ENCODE measurements at places on chromosomes 12 and 14.

DNA sequence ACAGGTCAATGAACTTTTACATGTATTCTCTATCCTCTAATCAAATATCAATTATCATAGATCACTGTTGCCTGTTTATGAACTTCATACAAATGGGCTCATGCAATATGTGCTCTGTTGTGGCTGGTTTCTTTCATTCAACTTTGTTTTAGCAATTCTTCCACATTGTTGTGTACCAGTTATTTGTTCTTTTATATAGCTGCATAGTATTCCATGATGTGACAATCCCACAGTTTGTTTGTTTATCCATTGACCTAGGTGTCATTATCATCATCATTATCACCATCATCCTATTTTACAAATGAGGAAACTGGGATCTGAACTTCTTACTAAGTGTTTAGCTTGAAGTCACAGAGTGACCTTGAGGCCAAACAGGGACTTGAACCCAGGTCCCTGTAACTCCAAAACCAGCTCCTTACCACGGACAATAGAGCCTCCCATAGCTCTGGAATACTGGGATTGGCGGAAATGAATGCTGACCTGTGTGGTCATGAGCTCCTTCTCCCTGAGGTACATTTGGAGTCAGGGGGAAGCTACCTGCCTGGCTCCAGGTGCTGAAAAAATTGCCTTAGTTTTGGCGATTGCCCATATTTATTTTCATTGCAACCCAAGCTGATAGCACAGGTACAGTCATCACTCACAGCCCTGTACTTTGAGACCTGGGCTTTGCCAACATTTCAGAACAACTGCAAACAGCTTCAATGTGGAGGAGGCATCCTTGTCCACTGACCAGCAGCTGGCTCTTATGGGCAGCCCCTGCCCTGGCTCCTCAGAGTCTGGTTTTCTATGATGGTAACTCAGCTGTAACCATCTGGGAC lies 9.2 kb downstream of the ZFP36L1 start:
- no peak for DNase-seq

DNA sequence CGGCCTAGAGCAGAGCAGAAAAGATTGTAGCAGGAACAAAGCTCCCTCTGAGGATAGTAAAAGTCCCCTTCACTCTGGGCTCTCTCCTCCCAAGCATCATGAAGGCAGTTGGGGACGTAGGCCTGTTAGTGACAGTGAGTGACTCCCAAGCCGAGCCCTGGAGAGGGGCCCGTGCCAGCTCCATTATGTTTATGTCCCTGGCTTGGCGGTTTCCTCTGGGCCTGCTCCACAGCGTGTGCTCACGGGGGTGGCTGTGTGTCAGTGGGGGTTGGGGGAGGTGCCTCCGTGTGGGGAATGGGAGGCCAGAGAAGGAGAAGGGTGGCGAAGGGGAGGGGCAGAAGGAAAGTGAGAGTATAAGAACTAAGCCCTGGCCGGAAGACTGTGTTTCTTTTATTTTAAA lies 170.0 kb upstream of the VASH1 start:
- no peak for DNase-seq

DNA sequence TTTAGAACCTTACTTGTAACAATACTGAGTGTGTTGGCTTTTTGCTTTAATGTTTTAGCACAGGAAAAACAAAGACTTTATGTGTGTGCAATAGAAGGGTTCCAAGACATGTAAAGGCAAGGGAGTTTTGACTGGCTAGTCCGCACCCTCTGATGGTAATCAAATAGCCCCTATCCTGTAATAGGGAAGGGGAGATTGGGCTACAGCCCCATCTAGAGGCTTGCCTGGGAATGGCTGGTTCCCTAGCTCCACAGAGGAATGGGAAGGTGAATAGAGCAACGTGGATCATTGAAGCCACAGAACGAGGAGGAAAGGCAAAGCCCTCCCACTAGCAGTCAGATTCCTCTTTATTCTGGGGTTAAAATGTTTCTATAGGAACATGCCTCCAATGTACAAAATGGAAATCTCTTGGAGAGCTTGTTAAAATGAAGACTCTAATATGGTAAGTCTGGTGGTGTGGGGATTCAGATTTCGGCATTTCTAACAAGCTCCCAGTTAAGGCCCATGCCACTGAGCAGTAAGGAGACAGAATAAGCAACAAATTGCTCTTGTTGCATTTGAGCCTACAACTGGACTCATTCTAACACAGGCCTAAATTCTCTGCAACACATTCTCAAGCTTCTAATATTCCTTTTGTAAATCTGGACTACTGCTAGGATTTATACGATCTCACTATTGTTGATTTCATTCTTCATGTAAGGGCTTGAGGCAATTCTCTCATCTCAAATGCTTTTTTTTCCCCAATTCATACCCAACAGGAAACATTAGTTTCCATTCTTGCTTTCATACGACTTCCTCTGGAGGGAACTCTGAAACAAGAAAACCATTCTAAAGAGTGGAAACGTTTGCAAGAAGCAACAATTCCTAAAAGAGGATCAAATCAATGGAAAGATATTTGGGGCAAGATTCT lies 57.1 kb downstream of the NIN start:
- no peak for DNase-seq

DNA sequence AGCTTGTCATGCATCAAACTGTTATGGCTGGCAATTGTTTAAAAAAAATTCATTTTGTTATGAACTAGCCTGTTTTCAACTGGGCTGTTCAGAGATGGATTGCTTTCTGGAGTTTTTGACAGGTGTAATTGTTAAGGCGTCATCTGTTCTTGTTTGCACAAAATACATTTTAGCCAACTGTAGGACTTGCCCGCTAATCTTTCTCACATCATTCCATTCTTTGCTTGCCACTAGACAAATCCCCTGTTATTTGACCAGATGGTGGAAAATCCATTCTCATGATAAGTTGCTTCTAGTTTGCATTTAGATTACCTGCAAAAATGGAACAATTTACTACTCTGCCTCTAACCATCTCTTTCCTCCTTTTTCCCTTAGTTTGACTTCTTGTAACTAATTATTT lies 114.3 kb downstream of the NPAS3 start:
- no peak for DNase-seq

- DNase-seq: no peak
These were observed 9.2 kb downstream of the PHB2 start for GRCh38 chr12:6961278-6961694.

GRCh38 chr12:12266873-12267741 lies at the start of gene LRP6:
Gene LRP6 (minus strand): TSS chr12:12267044. CDS start chr12:12266735, 309 bp downstream.
- peak; percentile 59 for DNase-seq

DNA sequence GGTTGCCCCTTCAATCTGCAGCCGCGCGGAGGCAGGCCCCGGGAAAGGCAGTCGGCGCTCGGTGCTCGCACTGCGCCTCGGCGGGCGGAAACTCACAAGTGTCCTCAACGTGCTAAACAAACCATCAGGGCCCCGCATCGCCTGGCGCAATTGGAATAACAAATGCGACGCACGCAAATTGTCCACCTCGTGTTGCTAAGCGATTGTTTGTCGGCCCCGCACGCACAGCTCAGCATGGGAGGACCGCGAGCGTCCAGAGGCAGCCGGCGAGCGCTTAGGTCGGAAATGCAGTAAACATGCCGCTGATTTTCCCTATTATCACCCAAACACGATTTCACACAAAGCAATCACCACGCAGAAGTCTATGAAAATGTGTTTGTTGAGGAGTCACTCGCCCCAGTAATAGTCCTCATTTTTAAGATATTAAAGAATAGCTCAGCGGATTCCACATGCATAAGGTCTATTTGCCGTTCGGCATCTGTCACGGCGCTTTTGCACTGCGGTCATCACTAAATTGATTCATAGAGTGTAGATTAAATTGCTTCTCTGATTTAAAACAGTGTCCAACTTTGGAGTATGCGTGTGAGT lies 3.2 kb upstream of the GSC start:
- DNase-seq: no peak

DNA sequence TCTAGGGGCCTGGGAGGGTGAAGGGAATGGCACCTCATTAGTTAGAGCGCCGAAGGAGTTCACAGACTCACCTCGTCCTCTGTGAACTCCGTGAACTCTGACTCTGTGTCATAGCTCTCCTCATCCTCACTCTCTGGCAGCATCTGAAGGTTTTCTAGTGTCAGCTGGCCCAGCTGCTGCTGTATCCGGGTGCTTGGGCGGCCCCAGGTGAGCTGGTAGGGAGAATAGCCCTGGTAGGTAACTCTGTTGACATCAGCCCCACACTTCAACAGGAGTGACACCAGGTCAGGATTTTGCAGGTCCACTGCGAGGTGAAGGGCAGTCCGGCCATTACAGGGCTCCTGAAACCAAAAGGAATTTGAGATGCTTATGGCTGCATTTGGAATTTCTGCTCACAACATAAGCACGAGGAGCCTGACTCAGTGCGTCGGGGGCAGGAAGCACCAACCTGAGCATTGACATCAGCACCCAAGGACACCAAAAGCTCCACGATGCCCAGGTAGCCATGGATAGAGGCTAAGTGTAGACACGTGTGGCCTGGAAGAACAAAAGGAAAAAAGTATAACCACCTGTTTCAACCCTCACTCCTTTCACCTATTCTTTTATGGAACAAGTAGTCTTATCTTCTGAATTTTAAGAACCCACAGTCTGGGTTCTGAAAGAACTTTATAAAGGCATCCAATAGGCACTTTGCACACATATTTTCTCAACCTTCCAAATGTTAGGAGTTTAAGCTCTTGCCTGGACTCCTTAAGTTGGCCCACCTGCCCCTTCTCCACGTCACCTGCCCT lies 2.0 kb downstream of the NFKBIA start:
- DNase-seq: no peak
